A549 (cell line): ENCODE measurements at places on chromosomes 13 and 19. TPM values are rescaled to one million over a fixed set of nuclear protein-coding genes. Genes with fewer than 3 reads are reported as not detected.

ZNF420 gene
- 5.4 to 6.0 TPM (median 5.9 TPM) in 3 replicates for polyA plus RNA-seq

GPR12 gene
- polyA plus RNA-seq = not detected in 3 replicates

KRTDAP gene
- not detected in 3 replicates for polyA plus RNA-seq

ZNF583 gene
- 2.9 to 4.2 TPM (median 3.4 TPM) in 3 replicates for polyA plus RNA-seq

PSG11 gene
- polyA plus RNA-seq = not detected in 3 replicates

CATSPERD gene
- 0.17 TPM in 1 of 3 replicates, not detected in the others for polyA plus RNA-seq

PSG7 gene
- polyA plus RNA-seq = 0.07 TPM in 1 of 3 replicates, not detected in the others

CBY2 gene
- not detected in 3 replicates for polyA plus RNA-seq

LGALS14 gene
- polyA plus RNA-seq = not detected in 3 replicates

STOML3 gene
- not detected in 3 replicates for polyA plus RNA-seq

HRC gene
- 0.04 to 0.05 TPM in 2 of 3 replicates, not detected in the other for polyA plus RNA-seq

CCDC169 gene
- polyA plus RNA-seq = 1.0 to 1.7 TPM (median 1.3 TPM) in 3 replicates

DNA sequence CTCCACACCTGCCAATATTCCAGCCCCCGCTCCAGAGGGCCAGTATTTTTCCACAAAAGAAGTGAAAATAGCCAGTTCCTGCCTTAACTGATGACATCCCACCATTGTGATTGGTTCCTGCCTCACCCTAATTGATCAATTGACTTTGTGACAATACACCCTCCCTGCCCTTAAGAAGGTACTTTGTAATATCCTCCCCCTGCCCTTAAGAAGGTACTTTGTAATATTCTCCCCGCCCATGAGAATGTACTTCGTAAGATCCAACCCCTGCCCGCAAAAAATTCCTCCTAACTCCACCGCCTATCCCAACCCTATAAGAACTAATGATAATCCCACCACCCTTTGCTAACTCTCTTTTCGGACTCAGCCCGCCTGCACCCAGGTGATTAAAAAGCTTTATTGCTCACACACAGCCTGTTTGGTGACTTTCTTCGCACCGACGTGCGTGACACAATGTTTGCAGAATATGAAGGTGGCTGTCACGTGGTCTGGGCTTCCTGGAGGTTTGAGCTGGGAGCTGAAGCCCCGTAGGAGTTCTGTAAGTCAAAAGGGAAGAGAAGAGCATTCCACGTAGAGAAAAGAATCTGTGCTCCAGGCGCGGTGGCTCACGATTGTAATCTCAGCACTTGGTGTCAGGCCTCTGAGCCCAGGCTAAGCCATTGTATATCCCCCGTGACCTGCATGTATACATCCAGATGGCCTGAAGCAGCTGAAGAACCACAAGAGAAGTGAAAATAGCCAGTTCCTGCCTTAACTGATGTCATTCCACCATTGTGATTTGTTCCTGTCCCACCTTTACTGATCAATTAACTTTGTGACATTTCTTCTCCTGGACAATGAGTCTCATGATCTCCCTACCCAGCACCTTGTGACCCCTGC, 6.2 kb upstream of the FUT3 start:
- no peak for DNase-seq

- DNase-seq = no peak
Observed at GRCh38 chr13:112806739-112807652, 117.2 kb downstream of the ATP11A start.

- no peak for DNase-seq
Observed at GRCh38 chr19:34128558-34129250, 43.6 kb upstream of the LSM14A start.

DNA sequence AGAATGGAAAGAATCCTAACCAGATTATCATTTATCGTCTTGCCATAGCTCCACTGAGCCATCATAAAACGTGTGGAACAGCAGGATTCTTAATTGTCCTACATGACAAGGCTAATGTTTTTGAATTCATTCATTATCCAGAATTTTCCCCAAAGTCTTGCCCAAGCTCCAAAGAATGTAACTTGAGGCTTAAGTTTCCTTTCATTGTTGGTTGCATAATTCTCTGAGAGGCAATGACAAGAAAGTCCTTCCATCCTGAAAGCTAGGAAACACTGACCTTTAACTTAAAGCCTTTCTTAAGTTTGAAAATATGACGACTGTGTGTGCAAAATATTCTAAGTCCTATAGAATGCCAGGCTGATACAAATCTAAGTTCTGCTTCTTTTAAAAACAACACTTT, 546.1 kb downstream of the SUCLA2 start:
- no peak for DNase-seq

- no peak for DNase-seq
Observed at GRCh38 chr19:55441692-55442321, 1.3 kb downstream of the SHISA7 start.

- no peak for DNase-seq
Observed at GRCh38 chr19:47157431-47158321, 27.0 kb downstream of the SAE1 start.

DNA sequence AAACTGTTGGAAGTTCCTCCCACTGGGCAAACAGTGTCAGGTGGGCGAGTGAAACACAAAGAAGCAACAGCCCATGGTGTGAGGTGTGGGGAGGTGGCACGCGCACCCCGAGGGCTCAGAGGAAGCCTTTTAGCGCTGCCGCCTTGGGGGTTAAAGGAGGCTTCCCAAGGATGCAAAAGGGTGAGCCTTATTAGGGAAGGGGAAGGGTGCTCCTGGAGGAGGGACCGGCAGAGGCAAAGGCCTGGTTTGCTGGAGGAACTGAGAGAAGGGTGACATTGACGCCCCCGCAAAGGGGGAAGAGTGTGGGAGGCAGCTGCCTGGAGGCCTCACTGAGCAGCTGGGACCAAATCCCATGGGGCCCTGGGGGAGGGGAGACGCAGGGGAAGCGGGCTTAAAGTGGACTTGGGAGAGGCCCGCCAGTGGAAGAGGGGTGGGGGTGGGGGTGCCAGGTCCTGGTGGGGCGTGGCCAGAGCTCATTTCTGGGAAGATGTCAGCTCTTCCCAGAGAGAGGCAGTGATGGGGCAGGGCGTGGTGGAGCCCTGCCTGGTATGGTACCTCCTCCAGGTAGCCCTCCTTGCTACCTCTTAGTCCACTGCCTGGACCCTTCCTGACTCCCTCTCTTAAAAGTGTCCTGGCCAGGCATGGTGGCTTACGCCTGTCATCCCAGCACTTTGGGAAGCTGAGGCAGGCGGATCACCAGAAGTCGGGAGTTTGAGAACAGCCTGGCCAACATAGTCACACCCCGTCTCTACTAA, 12.0 kb upstream of the FCHO1 start:
- DNase-seq = no peak

DNA sequence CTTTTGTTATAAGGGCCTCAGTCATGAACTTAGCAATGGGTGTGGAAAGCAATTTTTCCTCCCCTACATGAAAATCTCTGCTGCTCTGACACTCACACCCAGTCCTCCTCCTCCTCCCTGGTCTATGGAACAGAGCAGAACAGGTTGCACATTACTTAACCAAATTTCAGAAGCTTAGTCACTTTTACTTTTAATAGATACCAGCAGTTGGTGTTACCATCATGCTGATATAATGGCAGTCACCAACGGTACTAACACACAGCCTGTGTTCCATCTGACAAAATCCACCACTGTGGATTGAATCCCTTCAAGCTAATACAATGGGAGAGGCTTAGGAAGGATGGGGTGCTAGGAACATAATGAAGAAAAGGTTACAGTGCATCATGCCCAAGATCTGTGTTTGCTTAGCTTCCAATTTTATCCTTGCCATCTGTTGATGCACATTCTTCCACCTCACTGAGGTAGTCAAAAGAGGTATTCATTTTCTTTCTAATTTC, 9.8 kb downstream of the TPT1 start:
- DNase-seq = no peak

- DNase-seq = no peak
Observed at GRCh38 chr13:76163761-76164160, 527.6 kb downstream of the LMO7 start.

- no peak for DNase-seq
Observed at GRCh38 chr13:97231118-97231828, 9.1 kb downstream of the MBNL2 start.

DNA sequence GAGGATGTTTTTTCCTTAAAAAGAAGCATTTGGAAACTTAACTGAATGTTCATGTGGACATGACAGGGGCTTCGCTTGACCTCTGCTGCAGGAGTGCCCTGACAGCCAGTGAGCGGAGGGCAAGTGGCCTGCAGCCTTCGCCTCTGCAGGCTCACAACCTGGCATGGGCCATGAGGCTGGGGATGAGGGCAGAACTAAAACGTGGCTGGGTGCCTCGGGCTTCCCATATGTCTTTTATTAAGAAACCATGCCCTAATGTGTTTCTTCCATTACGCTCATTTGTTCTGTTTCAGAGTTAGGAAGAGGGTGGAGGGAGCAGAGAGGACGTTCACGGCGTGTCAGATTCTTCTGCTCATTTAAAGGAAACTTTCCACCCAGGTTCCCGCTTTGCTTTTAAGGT, 2.9 kb downstream of the ARHGEF7 start:
- DNase-seq = no peak

DNA sequence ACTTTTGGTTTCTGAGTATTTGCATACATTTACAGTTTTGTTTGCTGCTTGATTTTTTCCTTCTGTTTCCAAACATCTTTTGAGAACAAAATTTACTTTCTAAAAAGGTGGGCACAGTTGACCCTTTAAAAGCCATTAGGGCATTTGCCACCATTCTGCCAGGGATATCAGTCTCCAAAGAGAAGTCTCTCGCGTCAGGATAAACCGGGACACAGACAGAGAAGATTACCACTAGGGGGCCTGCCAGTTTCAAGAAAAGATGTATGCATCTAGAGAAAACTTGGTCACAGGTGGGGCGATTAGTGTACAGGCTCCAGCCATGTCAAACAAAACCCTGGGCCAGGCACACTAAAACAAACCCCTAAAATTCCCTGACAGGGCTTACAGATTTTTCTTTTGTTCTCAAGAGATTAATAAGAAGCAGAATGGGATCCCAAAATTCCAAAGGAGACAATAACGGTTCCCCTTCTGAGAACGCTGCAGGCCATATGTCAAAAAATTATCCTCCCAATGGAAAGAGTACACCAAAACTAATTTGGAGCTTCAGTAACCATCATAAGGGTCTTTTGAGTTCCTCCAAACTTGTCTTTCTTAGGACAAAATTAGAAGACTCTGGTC, 10.7 kb upstream of the PABPC3 start:
- peak; percentile 25 for DNase-seq

GRCh38 chr13:50531917-50532899, 311.3 kb downstream of the DLEU7 start:
- no peak for DNase-seq

- DNase-seq = no peak
Observed at GRCh38 chr13:23267571-23267970, 86.8 kb downstream of the SGCG start.

GRCh38 chr13:113766035-113766800, 7.2 kb downstream of the TMEM255B start:
- no peak for DNase-seq

DNA sequence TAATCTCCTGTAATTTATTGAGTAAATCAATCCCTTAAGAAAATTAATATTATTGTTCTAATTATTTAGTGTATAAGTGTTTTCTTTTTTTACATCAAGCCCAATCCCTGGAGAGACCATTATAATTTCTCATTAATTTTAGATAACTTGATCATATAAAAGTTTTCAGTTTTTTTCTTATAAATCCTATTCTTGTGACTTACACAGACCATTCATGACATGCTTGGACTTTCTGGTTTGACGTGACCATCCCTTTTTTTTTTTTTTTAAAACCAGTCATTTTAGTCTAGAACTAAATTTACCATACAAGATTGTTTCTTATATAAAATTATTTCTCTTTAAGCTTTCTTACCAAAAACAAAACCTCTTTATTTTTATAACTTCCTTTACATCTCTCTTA, 5.4 kb upstream of the MTRF1 start:
- DNase-seq = no peak

GRCh38 chr13:110249326-110249725, 57.6 kb downstream of the COL4A1 start:
- no peak for DNase-seq

- no peak for DNase-seq
Observed at GRCh38 chr13:21956666-21957065, 285.8 kb downstream of the FGF9 start.

- DNase-seq = no peak
Observed at GRCh38 chr13:83211301-83211700, 671.0 kb downstream of the SLITRK1 start.

DNA sequence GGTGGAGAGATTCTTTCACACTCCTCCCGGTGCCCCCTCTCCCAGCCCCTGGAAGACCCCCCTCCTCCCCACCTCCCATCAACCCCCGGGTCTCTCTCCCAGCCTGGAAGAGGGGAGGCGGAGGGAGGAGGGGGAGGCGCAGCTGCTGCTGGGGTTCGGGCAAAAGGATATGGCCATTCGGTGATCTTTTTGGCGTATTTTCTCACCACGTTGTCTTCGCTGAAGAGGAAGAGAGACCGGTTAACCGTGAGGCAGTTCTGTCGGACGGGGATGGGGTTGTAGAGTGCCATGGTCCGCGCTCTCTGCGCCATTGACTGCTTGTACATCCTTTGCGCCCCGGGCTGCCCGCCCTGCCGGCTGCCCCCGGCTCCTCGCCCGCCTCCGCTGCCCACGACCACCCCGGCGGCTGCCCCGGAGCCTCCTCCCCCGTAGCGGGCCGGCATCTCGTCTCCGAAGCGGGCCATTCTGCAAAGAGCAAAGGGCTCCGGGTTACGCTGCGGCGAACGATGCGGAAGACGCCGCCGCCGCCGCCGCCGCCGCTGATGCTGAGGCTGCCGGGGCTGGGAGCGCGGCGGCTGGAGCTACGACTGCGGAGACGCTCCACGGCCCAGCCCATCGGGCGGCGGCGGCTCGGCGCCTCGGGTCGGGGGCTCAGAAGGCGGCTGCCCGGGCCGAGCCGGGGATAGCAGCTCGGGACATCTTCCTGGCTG, 363 bp downstream of the CACNA1A start:
- no peak for DNase-seq

- no peak for DNase-seq
Observed at GRCh38 chr13:47886314-47886713, 114.8 kb downstream of the SUCLA2 start.

GRCh38 chr19:44876930-44877535, 14.0 kb upstream of the TOMM40 start:
- DNase-seq = no peak

GRCh38 chr13:102657630-102658029, 37.2 kb downstream of the METTL21C start:
- DNase-seq = no peak

DNA sequence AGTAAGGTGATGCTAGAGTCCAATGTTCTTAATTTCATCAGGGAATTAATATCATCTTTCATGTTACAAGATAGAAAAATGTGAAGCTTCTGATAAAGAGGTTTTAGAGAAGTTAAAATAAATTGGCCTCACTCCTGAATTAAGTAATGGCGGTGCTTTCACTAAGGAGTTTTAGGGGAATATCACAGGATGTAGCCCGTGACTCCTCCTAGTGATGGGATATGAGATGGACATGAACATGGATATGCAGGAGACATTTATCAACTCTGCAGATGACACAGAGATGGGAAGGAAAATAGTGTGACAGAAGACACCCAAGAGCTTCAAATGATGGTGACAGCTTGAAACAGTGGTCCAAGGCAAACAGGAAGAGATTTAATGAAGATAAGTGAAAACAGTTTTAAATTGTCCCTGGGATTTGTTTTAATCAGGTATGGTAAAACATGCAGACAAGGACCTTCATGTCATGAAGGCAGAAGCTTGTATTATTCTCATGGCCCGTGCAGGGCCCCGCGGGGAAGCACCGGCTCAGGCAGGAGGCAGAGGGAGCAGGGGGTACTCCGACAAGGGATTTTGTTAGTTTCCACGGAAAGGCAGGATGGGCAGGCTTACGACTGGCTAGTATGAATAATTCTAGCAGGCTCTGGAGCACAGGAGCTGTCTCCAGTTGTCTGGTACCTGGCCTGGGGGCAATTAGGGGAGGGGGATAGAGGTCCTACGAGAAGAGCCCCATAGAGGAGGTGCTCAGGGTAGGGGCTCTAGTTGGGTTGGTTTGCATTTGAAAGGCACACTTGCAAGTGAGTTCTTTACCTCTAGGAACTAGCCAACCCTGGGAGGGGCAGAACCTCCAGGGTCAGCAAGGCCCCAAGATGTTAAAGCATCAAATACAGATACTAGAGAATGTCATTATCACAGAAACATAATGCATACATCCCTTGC, 38.7 kb upstream of the FARP1 start:
- peak; percentile 48 for DNase-seq
